ENCODE measurements at places on chromosomes 2 and 18. TPM values are rescaled to one million over a fixed set of nuclear protein-coding genes. Genes with fewer than 3 reads are reported as not detected.
A peak's percentile ranks its signal among the peaks of the same experiment; 100 is the strongest.

KCNG2 gene
- total RNA-seq = not detected

DNA sequence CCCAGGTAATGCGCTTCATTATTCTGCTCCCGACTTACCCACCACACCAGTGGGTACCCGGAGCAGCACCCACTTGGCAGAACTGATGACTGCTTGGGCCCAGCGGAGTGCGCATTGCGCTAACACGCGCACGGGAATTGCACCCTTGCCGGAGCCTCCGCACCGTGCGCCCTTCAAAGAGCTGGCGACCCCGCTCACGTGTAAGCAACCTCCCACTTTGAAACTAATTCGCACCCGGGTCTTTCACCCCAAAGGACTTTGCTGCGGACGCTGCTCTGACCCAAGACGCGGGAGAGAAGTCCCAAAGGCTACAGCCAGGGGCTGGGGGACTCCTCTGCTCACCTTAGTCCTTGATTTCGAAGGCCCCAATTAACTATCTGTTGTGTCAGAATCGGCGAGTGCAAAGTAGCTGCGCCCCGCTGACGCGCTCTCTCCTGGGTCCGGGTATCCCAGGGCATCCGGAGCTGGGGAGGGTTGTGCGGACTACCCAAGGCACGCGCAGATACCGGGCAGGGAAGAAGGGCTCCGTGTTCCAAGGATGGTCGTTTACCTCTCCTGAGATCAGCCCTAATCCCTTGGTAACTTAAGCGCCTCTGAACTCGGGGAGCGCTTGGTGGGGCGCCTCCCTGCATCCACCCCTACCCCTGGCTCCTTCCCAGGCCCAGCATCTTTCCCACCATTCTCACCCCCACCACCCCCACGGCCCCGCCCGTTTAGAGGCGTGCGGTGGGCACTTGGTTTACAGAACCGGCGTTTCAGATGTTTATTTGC lies 13.1 kb upstream of the SATB2 start:
- DNase-seq = no peak
- H3K27ac ChIP-seq = no peak overlapping the region
- H3K27me3 ChIP-seq = peaks cover 92% of the 10 kb centered on the region
- no peak overlapping the region for H3K4me3 ChIP-seq

CAPG gene
- total RNA-seq = 18.2 TPM

GRCh38 chr2:132593171-132593570 lies 76.8 kb downstream of the LYPD1 start:
- H3K36me3 ChIP-seq = no peaks in the 10 kb centered on the region
- no peak overlapping the region for H3K4me3 ChIP-seq
- H3K4me1 ChIP-seq = no peaks in the 10 kb centered on the region
- H3K27me3 ChIP-seq = no peaks in the 10 kb centered on the region

NTSR2 gene
- total RNA-seq = not detected

DNA sequence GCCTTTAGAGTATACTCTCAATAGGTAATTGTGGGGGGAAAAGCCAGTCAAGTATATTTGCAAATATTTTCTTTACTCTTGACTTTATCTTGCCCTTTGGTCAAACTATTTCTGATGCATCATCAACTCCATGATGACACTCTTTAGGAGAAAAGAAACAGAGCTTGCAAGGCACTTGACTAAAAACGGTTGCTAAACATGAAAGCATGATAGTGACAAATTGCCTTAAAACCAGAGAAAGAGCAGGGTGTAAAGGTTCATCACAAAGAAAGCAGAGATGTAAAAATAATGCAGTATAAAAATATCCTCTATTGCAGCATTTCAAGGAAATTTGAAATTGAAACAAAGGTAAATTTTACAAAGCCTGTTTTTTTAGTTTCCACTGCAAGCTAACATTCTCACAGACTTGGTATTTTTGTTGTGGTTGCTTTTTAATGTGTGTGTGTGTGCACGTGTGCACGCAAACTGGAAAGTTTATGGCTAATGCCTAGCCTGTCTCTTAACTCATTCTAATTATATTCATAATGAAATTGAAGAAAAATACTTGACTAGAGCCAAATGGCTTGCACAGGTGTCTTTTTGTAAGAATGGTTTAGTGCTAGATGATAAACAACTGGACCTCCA lies 503.6 kb downstream of the ARHGAP15 start:
- no peak for DNase-seq
- no peak overlapping the region for H3K4me3 ChIP-seq
- H3K27ac ChIP-seq = no peak overlapping the region
- no peaks in the 10 kb centered on the region for H3K36me3 ChIP-seq

DNA sequence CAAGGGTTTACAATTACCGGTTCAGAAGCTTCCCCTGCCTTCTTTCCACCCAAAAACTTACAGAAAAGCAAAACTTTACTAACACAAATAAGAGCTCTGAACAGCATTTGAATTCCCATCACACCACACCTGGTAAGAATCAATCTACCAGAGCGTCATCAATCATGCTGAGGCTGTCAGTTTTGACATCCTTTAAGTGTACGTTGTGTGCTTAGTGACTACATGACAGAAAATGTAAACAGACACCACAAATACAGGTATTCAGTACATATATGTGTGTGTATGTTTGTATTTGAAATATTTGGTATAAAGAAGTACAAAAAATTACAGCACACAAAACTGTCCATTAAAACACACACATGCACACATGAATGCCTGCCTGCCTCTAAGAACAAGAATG lies 523.5 kb downstream of the TMEM182 start:
- no peaks in the 10 kb centered on the region for H3K27me3 ChIP-seq
- H3K4me1 ChIP-seq = no peaks in the 10 kb centered on the region
- H3K27ac ChIP-seq = no peak overlapping the region
- H3K4me3 ChIP-seq = no peak overlapping the region
- no peaks in the 10 kb centered on the region for H3K36me3 ChIP-seq
- DNase-seq = no peak

- H3K27ac ChIP-seq = no peak overlapping the region
- H3K4me3 ChIP-seq = no peak overlapping the region
- H3K36me3 ChIP-seq = no peaks in the 10 kb centered on the region
- no peaks in the 10 kb centered on the region for H3K27me3 ChIP-seq
Measured at GRCh38 chr2:28185891-28186290, 206.8 kb upstream of the FOSL2 start.

- no peak overlapping the region for H3K27ac ChIP-seq
- no peak overlapping the region for H3K4me3 ChIP-seq
- H3K36me3 ChIP-seq = no peaks in the 10 kb centered on the region
- no peak for DNase-seq
Measured at GRCh38 chr2:178271094-178271493, 76.8 kb downstream of the OSBPL6 start.

DNA sequence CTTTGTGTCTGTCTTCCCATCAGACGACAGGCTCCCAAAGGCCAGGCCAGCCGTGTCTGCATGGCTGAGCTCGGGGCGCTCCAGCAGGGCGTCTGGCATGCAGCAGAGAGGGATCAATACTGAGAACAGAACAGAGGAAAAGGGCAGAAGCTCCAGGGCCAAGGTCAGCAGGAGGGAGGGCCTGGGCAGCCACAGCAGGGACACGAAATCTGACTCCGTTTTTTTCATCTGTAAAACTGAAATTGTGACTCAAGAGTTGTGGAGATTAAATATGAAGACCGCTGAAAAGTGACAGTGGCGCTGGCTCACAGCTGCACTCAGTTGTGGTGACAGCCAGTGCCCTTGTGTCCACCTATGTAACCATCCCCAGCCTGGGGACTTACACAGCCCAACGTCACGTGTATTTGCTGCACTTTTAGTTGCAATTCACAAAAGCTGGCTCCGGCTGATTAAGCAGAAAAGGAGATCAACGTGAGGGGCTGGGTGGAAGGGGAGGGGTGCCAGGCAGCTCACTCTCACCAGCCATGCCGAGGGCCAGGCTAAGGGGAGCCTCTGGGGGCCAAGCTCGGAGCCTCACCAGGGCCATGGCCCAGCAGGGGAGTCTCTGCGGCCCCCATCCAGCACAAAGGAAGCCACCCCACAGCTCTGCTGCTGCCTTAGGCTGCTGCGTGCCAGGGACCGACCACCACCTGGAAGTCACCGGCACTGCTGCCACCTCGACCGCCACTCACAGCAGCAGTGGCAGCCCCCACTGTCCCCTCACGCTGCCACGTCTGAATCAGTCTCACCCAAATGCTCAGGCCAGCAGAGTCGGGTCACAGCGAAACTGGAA lies 74.7 kb downstream of the EIPR1 start:
- no peaks in the 10 kb centered on the region for H3K27me3 ChIP-seq
- peaks cover 43% of the 10 kb centered on the region for H3K36me3 ChIP-seq
- peaks cover 18% of the 10 kb centered on the region for H3K4me1 ChIP-seq
- peak overlapping the region; percentile 46 for H3K27ac ChIP-seq
- DNase-seq = peak; percentile 46
- H3K4me3 ChIP-seq = no peak overlapping the region

POTEI gene
- 0.48 TPM for total RNA-seq

DAW1 gene
- not detected for total RNA-seq

- no peaks in the 10 kb centered on the region for H3K4me1 ChIP-seq
- H3K4me3 ChIP-seq = no peak overlapping the region
- no peaks in the 10 kb centered on the region for H3K27me3 ChIP-seq
- no peak overlapping the region for H3K27ac ChIP-seq
- H3K36me3 ChIP-seq = no peaks in the 10 kb centered on the region
- DNase-seq = no peak
Measured at GRCh38 chr18:25876330-25876948, 214.0 kb downstream of the SS18 start.

LBX2 gene
- total RNA-seq = 4.0 TPM

DNA sequence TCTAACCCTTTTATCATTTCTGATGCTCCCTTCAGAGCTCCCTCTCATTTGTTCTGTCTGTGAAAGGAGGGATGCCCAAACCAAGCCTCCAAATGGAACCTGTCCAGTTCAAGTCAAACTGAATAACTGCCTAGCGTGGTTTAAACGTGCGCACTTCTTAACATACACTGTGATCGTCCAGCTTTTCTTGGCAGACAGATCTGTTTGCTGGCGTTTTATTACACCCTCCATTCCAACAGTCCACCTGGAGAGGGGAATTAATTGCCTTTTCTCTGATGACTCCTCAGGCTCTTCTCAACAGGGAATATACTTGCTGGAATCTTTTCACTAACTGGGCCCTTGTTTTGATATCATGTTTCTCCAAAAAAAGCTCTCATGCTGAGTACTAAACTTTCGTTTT lies 379.2 kb upstream of the POU3F3 start:
- no peak overlapping the region for H3K27ac ChIP-seq
- no peaks in the 10 kb centered on the region for H3K27me3 ChIP-seq
- H3K4me3 ChIP-seq = no peak overlapping the region
- peaks cover 41% of the 10 kb centered on the region for H3K4me1 ChIP-seq
- no peaks in the 10 kb centered on the region for H3K36me3 ChIP-seq

GRCh38 chr2:190177249-190178040 lies 114.9 kb upstream of the MSTN start:
- H3K27me3 ChIP-seq = no peaks in the 10 kb centered on the region
- peaks cover 23% of the 10 kb centered on the region for H3K4me1 ChIP-seq
- no peak overlapping the region for H3K27ac ChIP-seq

GRCh38 chr18:42549596-42549995 lies 565.9 kb downstream of the RIT2 start:
- DNase-seq = no peak
- no peaks in the 10 kb centered on the region for H3K36me3 ChIP-seq

DNA sequence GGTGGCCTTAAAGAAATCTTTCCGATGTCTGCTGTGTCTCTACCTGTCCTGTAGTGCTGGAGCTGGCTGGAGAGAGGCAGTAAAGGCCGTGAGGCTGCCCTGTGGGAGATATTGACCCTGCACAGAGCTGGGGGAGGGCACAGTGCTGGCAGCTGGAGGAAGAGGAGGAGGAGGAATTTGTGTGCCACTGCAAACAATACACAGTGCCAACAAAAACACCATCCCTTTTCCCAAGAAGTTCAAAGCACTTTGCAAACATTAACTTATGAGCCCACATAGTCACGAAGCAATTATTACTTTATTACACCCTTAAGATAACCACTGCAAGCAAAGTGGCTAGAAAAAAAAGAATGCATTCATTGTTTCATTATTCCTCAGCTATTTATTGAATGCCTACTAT lies 45.0 kb upstream of the CYTIP start:
- H3K36me3 ChIP-seq = no peaks in the 10 kb centered on the region
- H3K27ac ChIP-seq = no peak overlapping the region
- no peak for DNase-seq
- no peaks in the 10 kb centered on the region for H3K4me1 ChIP-seq
- H3K4me3 ChIP-seq = no peak overlapping the region

DNA sequence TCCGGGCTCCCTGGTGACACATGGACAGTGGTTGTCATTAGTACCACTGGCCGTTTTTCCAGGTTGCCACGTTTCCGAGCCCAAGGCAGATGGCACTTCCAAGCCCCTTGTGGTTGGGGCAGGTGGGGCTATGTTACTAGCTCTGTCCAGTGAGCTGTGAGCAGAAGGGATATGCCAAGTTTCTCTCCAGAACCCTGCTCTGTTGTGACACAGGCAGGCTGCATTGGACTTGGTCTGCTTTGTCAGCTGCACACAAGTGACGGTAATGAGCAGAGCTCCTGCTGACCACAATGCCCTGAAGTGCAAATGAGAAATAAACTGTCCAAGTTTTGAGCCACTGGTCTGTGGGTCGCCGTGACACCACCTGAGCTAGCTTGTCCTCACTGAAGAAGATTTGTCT lies 118.8 kb downstream of the GYPC start:
- no peaks in the 10 kb centered on the region for H3K36me3 ChIP-seq
- H3K4me1 ChIP-seq = peaks cover 8% of the 10 kb centered on the region
- H3K4me3 ChIP-seq = no peak overlapping the region
- no peak for DNase-seq

DNA sequence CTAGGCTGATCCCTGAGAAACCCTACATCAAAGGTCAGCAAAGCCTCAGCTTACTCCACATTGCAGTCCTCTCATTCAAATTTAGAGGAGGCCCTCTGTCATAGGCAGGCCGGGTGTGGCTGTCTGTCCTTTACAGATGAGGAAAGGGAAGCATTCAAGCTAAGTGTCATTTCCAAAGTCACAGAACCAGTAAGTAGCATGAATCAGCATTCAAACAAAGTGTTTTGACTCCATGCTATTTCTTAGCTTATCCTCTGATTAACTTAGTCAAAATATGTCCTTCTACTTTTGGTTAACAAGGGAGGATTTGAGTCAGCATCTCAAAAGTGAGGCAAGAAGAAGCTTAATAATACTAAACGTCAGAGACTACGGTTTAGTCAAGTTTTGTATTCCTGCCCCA lies 409.0 kb upstream of the POU3F3 start:
- no peaks in the 10 kb centered on the region for H3K4me1 ChIP-seq
- DNase-seq = no peak
- H3K4me3 ChIP-seq = no peak overlapping the region
- no peaks in the 10 kb centered on the region for H3K36me3 ChIP-seq

DNA sequence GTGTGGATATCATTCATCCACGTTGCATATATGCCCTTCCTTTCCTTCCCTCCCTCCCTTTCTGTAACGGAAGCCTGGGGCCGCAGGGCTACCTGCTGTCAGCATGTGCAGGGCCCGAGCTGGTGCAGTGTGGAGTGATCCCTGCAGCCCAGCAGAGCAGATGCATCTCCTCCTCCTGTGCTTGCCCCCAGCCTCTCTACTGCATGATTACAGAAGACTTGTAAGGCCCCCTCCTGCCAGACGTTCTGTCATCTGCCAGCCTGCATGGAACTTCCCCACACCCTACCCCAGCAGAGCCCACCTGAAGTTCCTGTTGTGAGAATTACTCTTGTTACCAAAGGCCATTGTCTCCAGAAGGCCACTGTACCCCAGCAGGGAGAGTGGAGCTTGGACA lies 67.5 kb upstream of the FOSL2 start:
- H3K27ac ChIP-seq = no peak overlapping the region
- no peaks in the 10 kb centered on the region for H3K36me3 ChIP-seq
- H3K27me3 ChIP-seq = no peaks in the 10 kb centered on the region
- no peak overlapping the region for H3K4me3 ChIP-seq
- H3K4me1 ChIP-seq = no peaks in the 10 kb centered on the region

Data from HepG2 (cell line).